AG08395 (cell line): ENCODE measurements at places on chromosomes 4 and X.
A peak's percentile ranks its signal among the peaks of the same experiment; 100 is the strongest.

DNA sequence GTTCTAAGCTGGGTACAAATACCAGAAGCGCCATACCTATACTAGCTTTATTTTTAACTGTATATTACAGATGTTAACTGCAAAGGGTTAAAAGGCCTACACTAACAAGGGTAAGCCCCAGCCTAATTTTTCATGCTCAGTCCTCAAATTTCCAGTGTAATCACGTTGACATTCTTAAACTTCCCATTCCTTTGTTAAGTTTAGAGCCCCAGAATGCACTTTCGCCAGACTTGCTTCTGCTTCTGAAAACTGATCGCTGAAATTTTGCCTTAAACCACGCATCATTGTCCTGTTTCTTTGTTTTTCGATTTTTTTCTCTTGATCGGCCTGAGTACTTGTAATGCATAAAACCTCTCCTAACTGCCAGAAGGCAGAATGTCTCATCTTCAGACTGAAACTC is 2141.9 kb upstream of the AGA start:
- DNase-seq, result no peak

GRCh38 chr4:39591290-39591689 is 47.4 kb downstream of the SMIM14 start:
- DNase-seq, result no peak

GRCh38 chrX:11446336-11446735 is 153.1 kb downstream of the AMELX start:
- peak; percentile 44 for DNase-seq

DNA sequence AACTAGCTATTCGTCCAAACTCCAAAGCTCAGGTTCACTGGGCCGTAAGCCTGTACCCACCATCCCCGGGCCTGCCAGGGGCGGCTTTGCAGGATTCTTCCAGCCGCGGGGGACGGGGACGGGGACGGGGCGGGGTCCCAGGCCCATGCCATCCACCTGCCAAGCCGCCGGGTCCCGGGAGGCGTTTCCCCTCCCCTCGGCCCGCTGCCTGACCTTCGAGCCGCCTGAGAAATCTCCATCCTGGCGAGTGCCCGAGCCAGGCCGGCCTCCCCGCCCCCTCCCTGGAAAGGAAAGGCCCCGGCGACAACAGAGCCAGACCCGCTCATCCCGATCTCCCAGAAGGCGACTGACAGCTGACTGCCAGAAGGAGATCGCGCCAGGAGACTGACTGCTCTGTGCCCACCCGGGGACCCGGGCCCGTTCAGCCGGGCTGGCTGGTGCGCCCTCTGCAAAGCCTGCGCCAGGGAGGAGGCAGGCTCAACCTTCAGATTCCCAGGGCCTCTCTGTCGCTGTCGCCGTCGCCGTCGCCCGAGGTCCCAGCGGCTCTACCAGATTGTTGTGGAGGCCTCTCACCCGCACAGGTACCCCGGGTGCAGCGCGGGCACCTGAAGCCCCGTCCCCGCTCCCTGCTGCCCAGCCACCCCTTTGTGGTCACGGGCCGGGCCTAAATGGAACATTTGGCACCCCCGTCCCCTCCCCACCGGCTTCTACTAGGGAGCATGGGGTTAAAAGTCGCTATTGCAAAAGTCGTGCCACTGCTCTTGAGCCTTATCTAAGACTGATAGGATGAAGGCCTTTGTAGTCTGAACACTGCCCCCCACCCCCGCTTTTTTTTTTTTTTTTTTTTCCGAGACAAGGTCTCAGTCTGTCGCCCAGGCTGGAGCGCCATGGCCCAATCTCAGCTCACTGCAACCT is at the start of gene RGN:
TSS of gene RGN (plus strand) at position 315 of the 915 bp plus-strand sequence. CDS start 2,702 bp downstream, outside the sequence.
- peak; percentile 4 for DNase-seq

GRCh38 chrX:84216406-84216805 is 28.4 kb upstream of the RPS6KA6 start:
- no peak for DNase-seq

DNA sequence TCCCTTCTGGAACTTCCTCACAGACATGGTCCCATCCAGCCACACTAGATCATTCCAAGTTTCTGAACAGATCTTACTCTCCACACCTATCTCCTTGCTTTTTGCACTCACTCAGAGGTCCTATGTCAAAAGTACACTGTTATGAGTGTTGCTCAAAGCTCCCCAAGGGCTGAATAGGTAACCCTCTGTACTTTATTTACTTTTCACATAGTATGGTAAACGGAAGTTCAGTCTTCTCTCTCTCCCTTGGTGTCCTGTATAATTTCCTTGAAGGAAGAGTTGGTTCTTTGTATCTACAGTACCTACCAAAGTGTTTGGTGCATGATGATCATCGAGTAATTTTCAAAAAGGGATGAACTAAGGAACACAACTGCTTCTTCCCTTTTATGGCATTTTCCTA is 74.4 kb downstream of the ARHGEF38 start:
- no peak for DNase-seq

GRCh38 chr4:88963817-88964216 is 93.2 kb downstream of the FAM13A start:
- no peak for DNase-seq

- DNase-seq, result no peak
Measured at GRCh38 chr4:125461676-125462363, 147.1 kb downstream of the FAT4 start.

- no peak for DNase-seq
Measured at GRCh38 chr4:85500110-85500867, 25.3 kb downstream of the ARHGAP24 start.

- DNase-seq, result no peak
Measured at GRCh38 chr4:8417071-8417614, 23.4 kb downstream of the ACOX3 start.

GRCh38 chr4:26996745-26997144 is 136.1 kb downstream of the STIM2 start:
- no peak for DNase-seq

DNA sequence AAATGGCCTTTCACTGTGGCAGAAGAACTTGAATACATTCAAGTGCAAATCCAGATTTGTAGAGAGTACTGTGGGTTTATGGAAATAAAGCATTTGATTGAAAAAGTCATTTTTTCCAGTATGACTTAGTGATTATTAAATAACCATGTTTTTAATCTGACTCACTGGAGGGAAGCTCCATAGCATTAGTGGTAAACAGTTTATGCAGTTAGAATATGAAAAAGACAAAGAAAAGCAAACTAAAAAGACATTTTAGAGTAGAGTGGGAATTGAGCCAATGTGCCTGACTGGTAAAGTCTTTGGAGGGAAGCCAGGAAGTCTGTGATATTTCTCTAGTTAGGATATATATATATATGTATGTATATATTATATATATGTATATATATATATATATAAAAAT is 53.4 kb downstream of the FAT4 start:
- DNase-seq, result no peak

GRCh38 chr4:629915-630641 is 4.7 kb downstream of the PDE6B start:
- no peak for DNase-seq

- no peak for DNase-seq
Measured at GRCh38 chrX:53288189-53288588, 6.8 kb upstream of the IQSEC2 start.

GRCh38 chrX:97332963-97333362 is 449.3 kb downstream of the RPA4 start:
- DNase-seq, result no peak

- no peak for DNase-seq
Measured at GRCh38 chr4:52203351-52203750, 152.2 kb downstream of the SPATA18 start.

DNA sequence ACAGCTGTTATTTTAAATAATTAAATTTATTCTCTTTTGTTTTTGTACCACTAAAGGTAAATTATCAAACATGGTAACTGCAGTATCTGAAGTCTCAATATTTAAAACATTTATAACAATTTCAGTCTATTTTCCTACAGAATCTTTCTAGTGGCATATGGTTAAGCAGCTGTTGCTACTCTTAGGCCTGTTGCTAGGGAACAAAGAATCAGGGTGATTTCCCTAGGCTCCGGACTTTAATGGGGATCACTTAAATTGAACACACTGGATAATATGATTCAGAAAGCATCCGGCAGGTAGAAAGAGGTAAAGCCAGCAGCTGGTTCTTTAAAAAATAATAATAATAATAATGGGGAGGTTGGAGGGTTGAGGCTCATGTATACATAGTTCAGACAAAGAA is 17.6 kb downstream of the FBXO8 start:
- no peak for DNase-seq

DNA sequence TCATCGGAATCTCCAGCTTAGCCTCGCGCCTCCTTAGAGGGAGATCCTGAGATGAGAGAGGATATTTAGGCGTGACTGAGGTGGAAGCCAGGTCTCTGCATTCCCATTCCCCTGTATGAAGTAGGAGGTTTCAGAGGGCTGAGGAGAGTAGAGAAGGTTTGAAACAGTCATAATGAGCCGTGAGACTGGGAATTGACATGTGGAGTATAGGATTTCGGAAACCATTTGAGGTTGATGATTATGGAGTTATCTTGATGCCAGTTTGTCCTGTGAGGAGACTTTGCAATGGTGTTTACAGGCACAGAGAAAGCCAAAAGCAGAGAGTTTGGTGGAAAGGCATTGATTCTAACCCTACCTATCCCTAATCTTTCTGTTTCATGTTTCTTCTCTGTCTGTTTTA is 2.0 kb downstream of the CHST7 start:
- DNase-seq, result no peak

DNA sequence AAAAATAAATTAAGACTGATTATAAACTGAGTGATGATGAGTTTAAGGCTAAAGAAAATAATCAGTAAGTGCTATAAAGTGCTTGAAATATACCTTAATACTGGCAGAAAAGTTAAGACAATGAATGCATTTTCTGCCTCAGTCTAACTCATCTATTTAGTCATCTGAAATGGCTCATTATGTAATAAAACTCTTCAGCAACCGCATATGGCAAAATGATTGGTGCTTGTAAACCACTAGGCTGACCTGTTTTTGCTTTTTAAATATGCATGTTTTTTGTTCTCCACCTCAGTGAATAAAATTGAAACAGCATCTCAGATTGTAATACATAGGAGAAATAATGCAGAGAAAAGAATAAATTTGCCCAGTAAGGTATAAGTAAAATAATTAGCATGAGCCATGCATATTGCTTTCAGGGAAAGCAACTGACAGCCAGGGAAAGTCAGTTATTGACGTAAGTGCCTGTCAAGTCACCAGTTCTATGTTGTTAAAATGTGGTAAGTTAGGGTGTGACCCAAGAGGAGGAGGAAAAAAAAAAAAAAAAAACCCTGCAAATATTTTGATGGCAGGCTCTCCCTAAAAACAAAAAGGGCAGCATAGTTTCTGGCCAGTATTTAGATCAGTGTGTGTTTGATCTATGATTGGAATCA is 167.5 kb downstream of the PALLD start:
- no peak for DNase-seq

DNA sequence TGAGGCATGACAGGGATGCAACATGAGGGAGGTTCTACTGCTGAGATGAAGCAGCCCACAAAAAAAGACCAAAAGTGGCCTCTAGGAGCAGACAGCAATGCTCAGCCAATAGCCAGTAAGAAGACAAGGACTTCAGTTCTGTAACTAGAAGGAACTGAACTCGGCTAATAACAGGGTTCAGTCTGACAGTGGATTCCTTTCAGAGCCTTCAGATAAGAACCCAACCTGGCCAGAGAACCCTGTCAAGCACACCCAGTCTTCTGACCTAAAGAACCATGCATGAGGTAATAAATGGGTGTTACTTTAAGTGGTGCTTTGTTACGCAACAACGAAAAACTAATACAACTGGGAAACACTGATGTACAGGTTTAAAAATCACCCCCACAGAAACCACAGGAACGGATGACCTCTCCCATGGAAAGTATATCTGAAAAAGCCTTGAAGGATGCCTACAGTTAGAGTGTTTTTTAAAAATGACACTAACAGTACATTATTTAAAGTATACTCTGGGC is 94.6 kb downstream of the PAPSS1 start:
- DNase-seq, result no peak

GRCh38 chrX:148135738-148136137 is 154.6 kb downstream of the FMR1NB start:
- no peak for DNase-seq

GRCh38 chr4:25697516-25697915 is 41.9 kb downstream of the SLC34A2 start:
- DNase-seq, result no peak
